KG1 (cell line): ENCODE measurements at places on chromosomes 6 and 20.

GRCh38 chr20:44415833-44416715 is 59.6 kb upstream of the TTPAL start:
- DNase-seq: no peak

DNA sequence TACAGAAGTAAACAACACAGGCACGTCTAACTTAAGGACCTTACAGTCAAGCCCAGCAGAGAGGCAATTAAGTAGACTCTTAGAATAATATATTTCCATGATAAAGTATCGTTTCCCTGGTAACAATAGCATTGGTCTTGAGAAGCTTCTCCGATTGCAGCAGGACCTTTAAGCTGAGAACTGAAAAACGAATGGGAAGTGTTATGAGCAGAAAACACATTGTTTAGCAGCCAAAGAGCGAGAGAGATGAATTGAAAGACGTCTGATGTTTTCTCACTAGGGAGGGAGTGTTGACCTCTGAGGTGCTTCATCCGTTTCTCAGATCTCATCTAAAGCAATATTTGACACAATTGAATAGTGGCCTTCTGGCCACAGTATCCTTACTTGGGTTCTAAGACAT is 855 bp downstream of the BYSL start:
- no peak for DNase-seq

DNA sequence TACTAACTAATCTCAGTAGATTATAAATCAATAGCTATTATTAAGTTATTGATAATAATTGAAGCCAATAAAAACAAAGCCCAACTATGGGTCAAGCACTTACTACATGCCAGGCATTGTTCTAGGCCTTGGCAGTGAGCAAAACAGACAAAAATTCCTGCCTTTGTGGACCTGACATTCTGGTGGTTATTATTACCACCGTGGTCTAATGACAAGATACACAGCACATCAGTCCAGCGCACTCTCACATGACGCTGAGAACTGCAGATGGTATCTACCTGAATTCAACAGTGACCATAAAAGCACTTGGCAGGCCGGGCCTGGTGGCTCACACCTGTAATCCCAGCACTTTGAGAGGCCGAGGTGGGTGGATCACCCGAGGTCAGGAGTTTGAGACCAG is 121.4 kb downstream of the ZMYND8 start:
- no peak for DNase-seq

GRCh38 chr20:50510706-50511542 is 741 bp downstream of the PTPN1 start:
- no peak for DNase-seq

- no peak for DNase-seq
Measured at GRCh38 chr6:39224523-39225182, 4.6 kb downstream of the KCNK5 start.

DNA sequence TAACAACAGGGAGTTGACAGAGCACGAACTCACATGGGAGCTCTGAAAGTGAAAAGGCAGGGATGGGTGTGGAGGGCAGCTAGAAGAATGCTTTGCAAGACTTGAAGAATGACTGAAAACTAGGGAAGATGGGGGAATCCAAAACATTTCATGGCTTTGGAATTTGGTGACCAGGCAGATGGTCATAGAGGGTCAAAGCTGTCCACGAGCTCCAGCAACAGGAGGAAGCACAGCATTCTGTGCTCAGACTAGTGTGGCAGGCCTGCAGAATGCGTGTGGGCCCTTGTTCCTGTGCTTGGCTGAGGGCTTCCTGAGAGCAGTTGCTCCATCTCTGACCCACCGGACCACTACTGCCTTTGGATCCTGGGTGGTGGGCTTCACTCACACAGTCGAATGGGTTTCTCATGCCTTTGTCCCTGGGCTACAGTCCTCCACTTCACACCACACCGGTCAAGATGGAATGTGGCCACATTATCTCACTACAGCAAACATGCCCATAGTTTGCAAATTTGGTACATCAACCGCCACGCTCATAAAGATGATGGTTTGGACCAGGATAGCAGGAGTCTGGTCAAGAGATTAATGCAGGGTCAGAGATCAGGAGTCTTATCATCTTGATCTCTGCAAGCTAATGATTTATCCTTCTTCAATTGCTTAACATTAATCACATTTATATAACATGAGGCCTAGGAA is 100.7 kb downstream of the SGK1 start:
- no peak for DNase-seq

- no peak for DNase-seq
Measured at GRCh38 chr6:29702519-29703103, 20.6 kb upstream of the HLA-F start.

DNA sequence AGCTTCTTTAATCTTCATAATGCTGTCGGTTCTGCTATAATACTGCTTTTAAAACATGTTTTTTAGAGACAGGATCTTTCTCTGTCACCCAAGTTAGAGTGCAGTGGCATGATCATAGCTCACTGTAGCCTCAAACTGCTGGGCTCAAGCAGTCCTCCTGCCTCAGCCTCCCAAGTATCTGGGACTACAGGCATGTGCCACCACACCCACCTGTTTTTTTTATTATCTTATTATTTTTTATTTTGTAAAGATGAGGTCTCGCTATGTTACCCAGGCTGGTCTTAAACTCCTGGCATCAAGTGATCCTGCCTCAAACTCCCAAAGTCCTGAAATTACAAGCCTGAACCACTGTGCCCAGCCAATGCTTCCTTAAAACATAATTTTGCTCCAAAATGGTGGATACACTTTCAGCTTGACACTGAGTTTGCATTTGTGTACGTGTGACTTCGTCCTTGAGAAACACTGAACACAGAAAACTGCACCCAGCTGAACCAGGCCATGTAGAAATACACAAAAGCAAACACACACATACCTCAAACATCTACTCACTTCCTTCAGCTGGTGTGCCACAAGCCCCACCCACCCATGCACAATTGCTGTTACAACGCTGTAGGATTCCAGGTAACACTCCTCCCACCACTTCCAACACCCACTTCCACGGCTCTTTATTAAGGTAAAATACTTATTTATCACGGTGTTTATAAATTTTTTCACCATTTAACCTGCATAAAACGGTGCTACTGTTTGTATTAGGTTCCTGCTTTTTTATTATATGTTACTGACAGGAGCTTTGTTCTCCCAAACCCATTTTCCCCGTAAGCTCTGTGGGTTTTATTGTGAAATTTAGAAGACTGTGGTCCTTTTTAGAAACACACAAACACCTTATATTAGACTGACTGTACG is 109.1 kb downstream of the TSHZ2 start:
- DNase-seq: no peak

DNA sequence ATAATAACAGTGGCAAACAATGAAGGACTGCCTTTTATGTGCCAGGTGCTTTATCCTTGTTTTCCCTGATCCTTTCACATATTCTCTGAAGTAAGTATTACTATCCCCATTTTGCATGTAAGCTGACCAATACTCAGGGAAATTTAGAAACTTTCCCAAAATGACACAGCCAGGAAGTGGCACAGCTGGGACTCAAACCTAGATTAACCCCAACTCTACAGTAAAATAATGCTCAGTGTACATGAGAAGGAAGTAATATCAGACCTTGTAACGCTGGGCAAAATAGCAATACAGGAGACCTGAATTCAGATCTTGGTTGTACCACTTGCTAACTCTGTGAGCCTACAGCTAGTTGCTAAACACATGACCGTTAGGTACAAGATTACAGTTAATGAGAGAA is 26.8 kb upstream of the NRSN1 start:
- DNase-seq: no peak

DNA sequence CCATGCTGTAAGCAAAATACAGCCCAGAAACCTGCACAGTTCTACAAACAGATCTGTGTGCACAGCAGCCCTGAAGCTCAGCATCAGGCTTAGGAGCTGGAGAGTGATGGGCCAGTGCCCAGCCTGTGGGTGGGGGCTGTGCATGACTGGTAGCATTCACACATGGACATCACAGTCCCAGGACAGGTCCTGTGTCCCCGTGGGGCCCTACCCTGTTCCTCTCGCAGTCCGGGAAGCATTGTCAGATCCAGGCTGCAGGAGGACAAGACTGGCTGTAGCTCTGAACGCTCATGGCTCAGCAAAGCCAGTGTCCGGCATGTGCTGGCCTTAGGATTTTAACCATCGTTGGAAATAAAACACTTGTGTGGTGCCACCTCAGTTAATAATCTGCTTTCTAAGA is 234.1 kb downstream of the CDH4 start:
- DNase-seq: no peak

- DNase-seq: no peak
Measured at GRCh38 chr6:3210024-3210610, 17.3 kb downstream of the TUBB2B start.

GRCh38 chr6:24990944-24991809 is 55.4 kb upstream of the RIPOR2 start:
- DNase-seq: no peak

DNA sequence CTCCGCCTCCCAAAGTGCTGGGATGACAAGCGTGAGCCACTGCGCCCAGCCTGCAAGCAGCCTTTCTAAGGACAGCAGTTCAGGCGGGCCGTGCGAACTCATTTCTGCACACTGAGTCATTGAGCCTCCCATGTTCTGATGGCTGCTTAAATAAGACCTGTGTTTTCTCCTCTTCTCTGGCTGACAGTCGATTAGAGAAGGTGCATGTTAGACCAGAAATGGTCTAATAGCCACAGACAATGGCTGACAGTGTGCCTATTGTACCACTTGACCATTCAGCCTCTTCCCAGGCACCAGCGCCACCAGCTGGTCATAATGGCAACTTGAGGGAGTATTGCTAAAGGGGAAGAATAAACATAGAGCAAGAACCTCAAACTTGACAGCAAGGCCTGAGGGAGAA is 6.2 kb downstream of the CST11 start:
- no peak for DNase-seq

- no peak for DNase-seq
Measured at GRCh38 chr6:49549691-49550491, 577 bp upstream of the C6orf141 start.

GRCh38 chr6:91538622-91539021 is 951.8 kb upstream of the MAP3K7 start:
- DNase-seq: no peak

- no peak for DNase-seq
Measured at GRCh38 chr6:80339421-80339820, 232.9 kb downstream of the BCKDHB start.

DNA sequence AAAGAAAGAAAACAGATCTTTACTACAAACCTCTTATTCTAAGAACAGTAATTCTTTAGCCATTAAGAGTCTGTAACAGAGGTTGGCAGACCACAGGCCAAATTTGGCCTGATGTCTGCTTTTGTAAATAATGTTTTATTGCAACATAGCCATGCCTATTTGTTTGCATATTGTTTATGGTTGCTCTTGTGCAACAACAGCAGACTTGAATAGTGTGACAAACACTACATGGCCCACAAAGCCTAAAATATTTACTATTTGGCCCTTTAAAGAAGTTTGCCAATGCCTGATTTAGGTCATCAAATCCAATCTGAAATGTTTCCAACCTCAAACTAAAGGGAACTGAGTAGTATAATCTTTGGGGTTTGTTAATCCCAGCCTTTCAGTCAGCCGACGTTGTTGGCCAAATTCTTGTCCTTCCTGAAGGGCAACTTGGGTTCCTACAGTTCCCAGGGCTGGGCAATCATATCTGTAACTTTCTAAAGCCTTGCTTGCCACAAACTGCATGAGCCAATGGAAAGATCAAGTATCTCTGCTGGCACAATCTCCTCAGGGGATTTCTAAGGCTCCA is 33.9 kb upstream of the TBC1D20 start:
- no peak for DNase-seq

- no peak for DNase-seq
Measured at GRCh38 chr6:33967966-33968724, 164.3 kb upstream of the MLN start.

DNA sequence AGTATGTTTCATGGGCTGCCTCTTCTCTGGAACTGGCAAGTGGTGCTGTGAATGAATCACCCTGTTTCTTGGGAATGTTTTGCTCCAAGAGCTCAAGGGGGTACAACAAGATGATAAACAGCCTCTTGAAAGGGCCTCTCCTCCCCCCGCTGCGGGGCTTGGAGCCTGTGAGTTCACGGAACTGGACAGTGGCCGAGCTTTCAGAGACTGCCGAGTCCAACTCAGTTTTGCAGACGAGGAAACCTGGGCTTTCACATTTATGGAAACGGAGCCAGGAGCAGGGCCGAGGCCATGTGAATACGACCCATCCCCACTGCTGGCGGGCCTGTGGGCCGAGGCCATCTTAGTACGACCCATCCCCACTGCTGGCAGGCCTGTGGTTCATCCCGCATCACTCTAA is 18.2 kb upstream of the SRC start:
- DNase-seq: no peak

DNA sequence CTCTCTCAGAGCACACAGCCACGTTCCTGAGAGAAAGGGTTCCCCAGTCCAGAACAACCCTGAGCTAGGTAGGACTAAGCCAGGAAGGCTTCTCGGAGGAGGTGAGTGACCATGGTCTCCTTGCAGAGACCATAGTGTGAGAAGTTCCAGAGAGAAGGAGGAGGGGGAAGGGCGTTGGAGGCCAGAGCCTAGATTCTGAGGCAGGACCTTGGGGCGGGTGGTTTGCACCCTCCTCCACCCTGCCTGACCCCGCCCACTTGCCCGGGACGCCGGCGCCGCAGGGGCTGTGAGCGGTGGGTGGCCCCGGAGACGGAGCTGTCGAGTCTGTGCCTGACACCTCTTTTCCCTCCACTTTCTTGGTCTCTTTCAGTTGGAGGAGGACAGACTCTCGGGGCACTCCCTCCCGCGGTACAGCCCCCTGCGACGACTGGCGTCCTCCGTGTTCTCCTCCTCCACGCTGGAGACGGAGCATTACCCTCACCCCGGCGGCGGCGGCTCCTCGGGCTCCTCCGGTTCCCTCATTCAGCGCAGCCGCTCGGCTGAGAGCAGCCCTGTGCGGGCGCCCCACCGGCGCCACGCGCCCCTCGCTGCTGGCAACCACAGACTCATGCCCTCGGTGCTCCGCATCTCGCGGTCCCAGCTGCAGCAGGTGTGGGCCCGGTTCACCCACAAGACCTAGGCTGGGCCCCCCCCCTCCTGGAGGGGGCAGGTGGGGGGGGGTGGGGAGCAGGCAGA is 26.2 kb downstream of the TTBK1 start:
- no peak for DNase-seq

GRCh38 chr6:84979541-84979940 is 215.1 kb upstream of the TBX18 start:
- no peak for DNase-seq

DNA sequence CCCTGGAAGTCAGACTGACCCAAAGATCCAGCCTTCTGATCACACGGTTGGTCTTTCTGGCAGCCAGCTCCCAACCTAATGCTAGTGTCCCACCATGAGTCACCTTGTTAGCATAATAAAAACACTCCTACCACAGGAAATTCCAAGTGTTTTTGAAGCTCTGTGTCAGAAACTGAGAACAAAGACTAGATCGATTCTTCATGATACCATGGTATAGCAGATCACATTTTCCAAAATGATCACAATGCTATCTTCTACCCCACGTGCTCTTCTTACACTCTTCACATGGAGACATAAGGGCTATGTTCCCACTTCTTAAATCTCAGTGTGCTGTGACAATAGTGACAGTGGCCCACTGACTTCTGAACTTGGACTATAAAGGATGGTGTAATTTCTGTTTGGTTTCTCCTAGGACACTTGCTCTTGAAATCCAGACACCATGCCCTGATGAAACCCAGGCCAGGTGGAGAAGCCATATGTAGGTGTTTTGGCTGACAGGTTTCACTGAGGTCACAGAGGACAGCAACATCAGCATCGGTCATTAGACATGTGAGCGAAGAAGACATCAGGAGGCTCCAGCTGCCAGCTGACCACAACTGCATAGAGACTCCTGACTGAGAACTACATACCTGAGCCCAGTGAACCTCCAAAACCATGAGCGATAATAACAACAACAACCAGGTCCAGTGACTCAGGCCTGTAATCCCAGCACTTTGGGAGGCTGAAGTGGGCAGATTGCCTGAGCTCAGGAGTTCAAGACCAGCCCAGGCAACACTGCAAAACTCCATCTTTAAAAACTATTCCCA is 57.5 kb downstream of the MKKS start:
- no peak for DNase-seq
